ENCODE measurements at places on chromosomes 2 and 18.

GRCh38 chr2:99822474-99823207, 319.7 kb downstream of the AFF3 start:
- no peak for DNase-seq

- DNase-seq = no peak
These were observed 18.0 kb downstream of the PTPN18 start for GRCh38 chr2:130373808-130374365.

DNA sequence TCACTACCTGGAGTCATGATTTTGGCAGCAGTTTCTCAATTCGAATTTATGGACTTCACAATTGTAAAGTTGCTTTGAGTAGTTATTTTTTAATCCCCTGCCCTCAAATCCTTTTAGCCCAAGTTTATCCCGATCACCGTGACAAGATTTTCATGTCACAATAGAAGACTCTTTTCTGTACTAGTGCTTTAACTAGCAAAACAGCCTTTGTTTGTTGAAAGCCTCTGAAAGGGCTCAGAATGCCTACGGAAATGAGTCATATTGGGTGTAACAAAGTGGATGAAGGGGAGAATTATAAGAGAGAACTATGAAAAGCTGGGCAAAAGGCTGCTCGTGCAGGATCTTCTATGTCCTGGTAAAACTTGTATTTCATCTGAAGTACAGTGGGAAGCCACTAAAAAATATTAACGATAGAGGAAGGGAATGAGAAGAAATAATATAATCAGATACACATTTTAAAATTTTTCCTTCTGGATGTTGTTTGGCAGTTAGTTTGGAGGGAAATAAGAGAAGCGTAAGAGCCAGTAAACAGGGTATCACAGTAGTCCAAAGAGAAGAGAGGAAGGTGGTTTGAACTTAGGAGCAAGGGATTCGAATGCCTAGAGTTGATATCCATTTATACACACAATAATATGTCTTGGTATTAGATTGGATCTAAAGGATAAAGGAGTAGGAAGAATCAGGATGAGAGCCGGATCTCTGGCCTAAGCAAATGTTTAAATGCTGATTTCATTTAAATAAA, 114.9 kb downstream of the GALNT13 start:
- DNase-seq = no peak

- no peak for DNase-seq
These were observed 82.1 kb downstream of the BIN1 start for GRCh38 chr2:127024769-127025358.

DNA sequence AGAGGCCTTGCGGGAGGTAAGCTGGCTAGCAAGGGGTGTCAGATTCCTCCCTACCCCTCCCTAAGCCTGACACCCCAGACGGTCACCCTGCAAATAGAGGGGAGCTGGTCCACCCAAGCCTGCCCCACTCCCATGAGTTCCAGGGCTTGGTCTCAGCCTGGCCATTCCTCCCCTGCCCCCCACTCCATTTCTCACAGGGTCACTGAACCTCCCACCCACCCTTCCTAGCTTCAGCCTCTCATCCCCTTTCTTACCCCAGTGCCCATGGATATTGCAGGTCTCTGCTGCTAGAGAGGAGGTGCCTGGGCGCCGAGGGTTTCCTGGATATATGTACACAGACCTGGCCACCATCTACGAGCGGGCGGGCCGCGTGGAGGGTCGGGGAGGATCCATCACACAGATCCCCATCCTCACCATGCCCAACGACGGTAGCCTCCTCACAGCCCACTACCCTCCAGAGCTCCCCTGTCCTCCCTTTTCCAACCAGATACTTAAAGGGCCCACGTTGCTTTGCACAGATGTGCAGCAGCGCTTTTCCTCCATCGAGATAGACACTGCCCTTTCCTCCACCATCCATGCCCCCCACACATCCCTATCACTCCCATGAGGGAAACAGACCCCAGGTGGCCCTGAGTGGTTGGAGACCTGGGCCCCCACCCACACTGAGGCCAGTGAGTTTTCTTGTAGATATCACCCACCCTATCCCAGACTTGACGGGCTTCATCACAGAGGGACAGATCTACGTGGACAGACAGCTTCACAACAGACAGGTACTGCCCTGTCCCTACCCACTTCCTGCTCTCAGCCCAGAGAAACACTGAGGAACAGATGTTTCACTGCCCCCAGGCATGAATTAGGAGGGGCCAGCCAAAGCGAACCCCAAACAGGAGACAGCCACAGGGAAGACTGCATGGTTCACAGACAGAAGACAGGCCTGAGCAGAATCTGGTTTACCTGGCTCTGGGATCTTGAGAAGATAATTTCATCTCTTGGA, 15.2 kb upstream of the ANKRD53 start:
- DNase-seq = no peak

DNA sequence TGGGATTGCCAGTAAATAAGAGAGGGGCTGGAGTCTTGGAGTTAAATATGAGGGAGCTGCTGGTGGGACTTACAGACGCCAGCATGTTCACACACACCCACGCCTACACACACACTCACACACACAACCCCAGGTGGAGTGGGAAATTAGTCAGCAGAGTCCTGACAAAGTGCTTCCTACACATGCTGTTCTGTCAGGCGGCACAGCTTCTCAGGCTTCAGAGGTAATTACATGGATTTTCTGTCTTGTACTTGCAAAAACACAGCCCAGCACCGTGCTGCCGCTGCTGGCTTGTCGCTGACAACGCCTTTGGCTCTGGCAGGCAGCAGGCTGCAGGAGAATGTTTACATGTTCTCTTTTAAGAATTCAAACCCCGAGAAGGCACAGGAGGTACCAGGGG, 1186.3 kb upstream of the CELF4 start:
- no peak for DNase-seq

DNA sequence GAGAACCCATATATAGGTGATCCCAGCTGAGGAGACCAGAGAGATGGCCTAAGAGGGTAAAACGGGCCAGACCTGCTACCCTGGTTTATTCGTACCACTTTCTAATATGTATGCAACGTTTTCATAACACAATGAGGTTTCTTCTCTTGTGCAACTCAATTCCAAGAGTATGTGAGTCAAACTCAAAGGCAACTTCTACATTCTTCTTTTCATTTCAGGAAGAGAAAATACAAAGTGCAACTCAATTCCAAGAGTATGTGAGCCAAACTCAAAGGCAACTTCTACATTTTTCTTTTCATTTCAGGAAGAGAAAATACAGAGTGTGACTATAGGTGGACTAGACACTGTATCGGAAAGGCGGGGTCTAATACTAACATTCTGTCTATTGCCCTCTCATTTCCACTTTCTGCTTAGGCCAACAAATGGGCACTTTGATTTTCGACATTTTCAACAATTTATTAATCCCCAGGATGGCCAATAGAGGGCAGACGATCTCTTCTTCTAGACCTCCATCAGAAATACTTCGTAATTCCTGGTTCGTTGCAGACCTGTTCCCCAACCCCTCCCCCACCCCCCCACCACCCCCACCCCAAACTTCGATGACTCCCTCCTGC, 3.7 kb upstream of the CRIM1 start:
- no peak for DNase-seq

DNA sequence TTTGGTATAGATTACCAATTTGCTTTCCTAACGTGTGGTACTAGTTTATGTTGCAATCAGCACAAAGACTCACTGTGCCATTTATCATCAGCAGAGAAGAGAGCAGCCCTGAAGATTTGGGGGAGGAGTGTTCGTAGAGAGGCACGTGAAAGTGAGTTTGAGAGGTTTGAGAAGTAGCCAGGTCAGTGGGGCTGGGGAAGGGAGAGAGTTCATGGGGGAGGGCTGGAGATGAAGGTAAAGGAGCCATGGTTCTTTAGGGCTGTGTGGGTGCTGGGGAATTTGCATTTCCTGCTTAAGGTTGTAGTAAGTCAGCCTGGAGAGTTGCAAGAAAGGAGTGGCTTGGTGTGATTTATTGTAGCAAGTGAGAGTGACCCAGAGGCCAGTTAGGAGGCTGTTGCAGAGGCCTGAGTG, 172.1 kb downstream of the NEDD4L start:
- no peak for DNase-seq
